Activated naive CD8-positive, alpha-beta T cell treated with anti-CD3 and anti-CD28 coated beads for 36 hours (primary cell): ENCODE measurements at places on chromosomes 11 and 22.

- no peaks in the 10 kb centered on the region for H3K36me3 ChIP-seq
- peak; percentile 70 for DNase-seq
- H3K27ac ChIP-seq = peak within 1 kb of the TSS; percentile 81
- H3K4me1 ChIP-seq = peaks cover 10% of the 10 kb centered on the region
- H3K4me3 ChIP-seq = peak within 1 kb of the TSS; percentile 91
Measured at GRCh38 chr11:65181569-65182257, at the start of gene CAPN1. TSS of gene CAPN1 (plus strand) at chr11:65181928. CDS start at chr11:65182702, 774 bp downstream.

GRCh38 chr22:41487037-41487935, 18.4 kb downstream of the ACO2 start:
- DNase-seq = no peak
- H3K27ac ChIP-seq = no peak overlapping the region
- no peak overlapping the region for H3K4me3 ChIP-seq
- H3K4me1 ChIP-seq = peaks cover 27% of the 10 kb centered on the region
- H3K27me3 ChIP-seq = no peaks in the 10 kb centered on the region

DNA sequence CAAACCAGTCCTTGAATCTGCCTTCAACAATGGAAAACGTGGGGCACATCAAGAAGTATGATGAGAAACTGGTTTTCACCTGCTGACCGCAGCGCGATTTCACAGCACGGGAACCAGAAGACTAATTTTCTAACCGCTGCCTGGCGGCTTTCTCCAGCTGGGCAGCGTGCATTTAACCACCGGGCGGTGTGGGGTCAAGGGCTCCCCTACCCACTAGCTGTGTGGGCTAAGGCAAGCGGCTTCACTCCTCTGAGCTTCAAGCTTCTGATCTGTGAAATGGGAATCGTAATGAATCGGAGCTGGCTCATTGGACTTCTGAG, 4.2 kb downstream of the SHANK2 start:
- H3K36me3 ChIP-seq = no peaks in the 10 kb centered on the region
- no peak for DNase-seq
- H3K4me3 ChIP-seq = no peak overlapping the region
- peaks cover 41% of the 10 kb centered on the region for H3K27me3 ChIP-seq

DNA sequence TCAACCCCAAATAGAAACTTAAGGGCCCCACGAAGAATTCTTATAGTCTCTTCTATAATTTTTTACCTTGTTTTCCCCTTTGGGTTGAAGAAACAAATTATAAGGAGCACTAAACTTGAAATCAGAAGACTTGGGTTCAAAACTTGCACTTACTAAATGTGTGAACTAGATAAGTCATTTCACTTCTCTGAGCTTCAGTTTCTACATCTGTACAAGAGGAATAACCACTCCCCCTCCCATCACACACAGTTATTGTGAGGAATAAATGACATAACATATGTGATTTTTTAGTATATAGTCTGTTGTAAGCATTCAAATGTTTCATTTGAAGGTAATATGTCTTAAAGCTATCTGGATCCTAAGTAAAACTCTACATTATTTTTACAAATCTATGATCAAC, 78.8 kb downstream of the LIF start:
- DNase-seq = no peak
- H3K27ac ChIP-seq = peak overlapping the region; percentile 74
- peak overlapping the region; percentile 29 for H3K4me3 ChIP-seq
- H3K27me3 ChIP-seq = no peaks in the 10 kb centered on the region
- peaks cover 3% of the 10 kb centered on the region for H3K4me1 ChIP-seq

- H3K36me3 ChIP-seq = peaks cover 35% of the 10 kb centered on the region
- peaks cover 16% of the 10 kb centered on the region for H3K4me1 ChIP-seq
- no peak overlapping the region for H3K27ac ChIP-seq
- no peak for DNase-seq
- H3K4me3 ChIP-seq = no peak overlapping the region
Measured at GRCh38 chr11:107370390-107370789, 87.2 kb downstream of the CWF19L2 start.

- no peaks in the 10 kb centered on the region for H3K4me1 ChIP-seq
- no peak overlapping the region for H3K27ac ChIP-seq
- no peak for DNase-seq
- no peak overlapping the region for H3K4me3 ChIP-seq
- no peaks in the 10 kb centered on the region for H3K36me3 ChIP-seq
Measured at GRCh38 chr11:33172996-33173395, 11.7 kb upstream of the CSTF3 start.

- H3K4me3 ChIP-seq = no peak overlapping the region
- peaks cover 7% of the 10 kb centered on the region for H3K27me3 ChIP-seq
- no peak for DNase-seq
- no peaks in the 10 kb centered on the region for H3K4me1 ChIP-seq
Measured at GRCh38 chr11:66448523-66448922, 9.9 kb upstream of the MRPL11 start.

DNA sequence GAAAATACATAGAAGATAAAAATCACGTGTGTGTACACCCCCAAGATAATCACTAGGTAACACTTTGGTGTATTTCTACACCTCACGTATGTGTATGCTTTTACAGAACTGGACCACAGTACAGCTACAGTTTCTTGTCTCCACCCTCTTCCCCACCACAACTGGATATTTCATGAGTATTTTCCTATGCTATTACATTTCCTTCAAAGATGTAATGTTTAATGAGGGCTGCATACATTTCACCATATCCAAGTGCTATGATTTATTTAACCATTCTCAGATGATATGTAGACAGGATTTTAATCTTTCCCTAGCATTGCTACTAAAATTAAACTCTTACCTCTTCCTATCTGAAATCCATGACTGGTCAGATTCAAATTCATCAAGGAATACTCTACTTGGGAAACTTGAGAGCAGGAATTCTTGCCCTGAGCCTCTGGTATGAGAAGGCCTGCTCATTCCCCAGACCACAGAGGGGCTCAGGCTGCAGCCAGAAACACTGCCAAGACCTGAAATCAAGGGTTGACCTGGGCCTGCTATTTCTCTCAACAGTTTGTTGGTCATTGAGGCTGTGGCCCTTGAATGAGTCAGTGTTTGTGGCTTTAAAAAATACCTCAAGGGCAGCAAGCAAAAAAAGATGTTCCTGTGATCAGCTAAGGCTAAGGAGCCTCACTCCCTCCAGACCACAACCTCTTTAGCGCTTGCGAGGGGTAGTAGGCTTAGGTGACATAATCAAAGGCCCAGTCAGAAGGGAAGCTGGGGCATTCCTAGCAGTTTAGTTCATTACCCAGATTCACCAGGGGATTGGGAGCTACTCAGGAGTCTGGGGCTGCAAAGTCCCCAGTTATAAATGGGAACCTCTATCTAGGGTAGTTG, 55.5 kb downstream of the ABTB2 start:
- H3K27me3 ChIP-seq = no peaks in the 10 kb centered on the region
- DNase-seq = no peak
- H3K4me1 ChIP-seq = peaks cover 6% of the 10 kb centered on the region
- H3K27ac ChIP-seq = no peak overlapping the region
- H3K4me3 ChIP-seq = no peak overlapping the region

- no peaks in the 10 kb centered on the region for H3K36me3 ChIP-seq
- H3K4me3 ChIP-seq = no peak overlapping the region
- H3K27me3 ChIP-seq = no peaks in the 10 kb centered on the region
Measured at GRCh38 chr11:100892886-100893285, 205.8 kb downstream of the ARHGAP42 start.

DNA sequence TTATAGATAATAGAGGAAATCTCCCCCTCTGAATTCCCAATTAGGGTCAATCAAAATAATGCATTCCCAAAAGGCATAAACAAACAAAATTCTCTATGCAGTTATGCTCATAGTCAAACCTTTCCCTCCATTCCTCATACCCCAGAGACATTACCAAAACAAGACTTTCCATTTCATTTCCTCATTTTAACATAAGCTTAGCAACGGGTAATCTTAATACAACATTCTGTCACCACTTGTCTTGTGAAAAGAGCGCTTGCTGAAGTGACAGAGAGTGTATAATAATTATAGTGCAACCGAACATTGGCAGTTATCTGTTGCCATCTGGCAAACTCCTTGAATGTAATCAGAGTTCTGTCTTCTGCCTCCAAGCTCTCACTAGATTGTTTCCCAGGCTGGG, 1.2 kb upstream of the SLN start:
- H3K4me3 ChIP-seq = no peak overlapping the region
- no peak overlapping the region for H3K27ac ChIP-seq

DNA sequence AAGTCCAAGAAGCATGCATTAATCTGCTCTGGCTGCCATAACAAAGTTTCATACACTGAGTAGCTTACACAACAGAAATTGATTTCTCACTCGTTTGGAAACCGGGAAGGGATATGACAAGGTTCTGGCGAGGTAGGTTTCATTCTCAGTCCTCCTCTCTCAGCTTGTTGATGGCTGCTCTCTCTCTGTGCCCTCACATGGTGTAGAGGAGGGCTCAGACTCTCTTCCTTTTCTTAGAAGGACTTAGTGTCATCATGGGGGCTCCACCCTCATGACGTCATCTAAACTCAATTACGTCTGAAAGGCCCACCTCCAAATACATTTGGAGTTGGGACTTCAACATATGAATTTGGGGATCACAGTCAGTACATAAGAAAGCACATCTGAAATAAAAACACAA, 18.6 kb downstream of the GLYATL1 start:
- H3K36me3 ChIP-seq = no peaks in the 10 kb centered on the region
- no peak for DNase-seq
- no peaks in the 10 kb centered on the region for H3K27me3 ChIP-seq
- H3K27ac ChIP-seq = no peak overlapping the region
- peaks cover 4% of the 10 kb centered on the region for H3K4me1 ChIP-seq

GRCh38 chr11:110095554-110095953, 2.4 kb downstream of the ZC3H12C start:
- H3K4me1 ChIP-seq = peaks cover 10% of the 10 kb centered on the region
- peaks cover 52% of the 10 kb centered on the region for H3K27me3 ChIP-seq
- H3K4me3 ChIP-seq = no peak overlapping the region
- no peak overlapping the region for H3K27ac ChIP-seq
- no peaks in the 10 kb centered on the region for H3K36me3 ChIP-seq
- no peak for DNase-seq

GRCh38 chr11:88491674-88492073, 154.1 kb upstream of the CTSC start:
- no peaks in the 10 kb centered on the region for H3K36me3 ChIP-seq
- H3K27ac ChIP-seq = no peak overlapping the region
- no peaks in the 10 kb centered on the region for H3K27me3 ChIP-seq
- DNase-seq = no peak

GRCh38 chr11:8375460-8375859, 111.8 kb upstream of the LMO1 start:
- H3K27me3 ChIP-seq = peaks cover 5% of the 10 kb centered on the region
- no peaks in the 10 kb centered on the region for H3K4me1 ChIP-seq
- H3K36me3 ChIP-seq = no peaks in the 10 kb centered on the region
- no peak overlapping the region for H3K4me3 ChIP-seq
- DNase-seq = no peak
- H3K27ac ChIP-seq = no peak overlapping the region

GRCh38 chr11:24389575-24389974, 107.3 kb upstream of the LUZP2 start:
- no peak overlapping the region for H3K4me3 ChIP-seq
- no peaks in the 10 kb centered on the region for H3K4me1 ChIP-seq
- H3K36me3 ChIP-seq = no peaks in the 10 kb centered on the region
- no peak for DNase-seq
- H3K27me3 ChIP-seq = no peaks in the 10 kb centered on the region
- no peak overlapping the region for H3K27ac ChIP-seq

- H3K36me3 ChIP-seq = no peaks in the 10 kb centered on the region
- H3K4me3 ChIP-seq = no peak overlapping the region
- no peaks in the 10 kb centered on the region for H3K27me3 ChIP-seq
- peak overlapping the region; percentile 5 for H3K27ac ChIP-seq
- DNase-seq = no peak
Measured at GRCh38 chr22:45294030-45294429, 9.3 kb downstream of the UPK3A start.

- H3K36me3 ChIP-seq = no peaks in the 10 kb centered on the region
- no peak within 1 kb of the TSS for H3K27ac ChIP-seq
- H3K27me3 ChIP-seq = no peaks in the 10 kb centered on the region
Measured at GRCh38 chr11:1036303-1036923, at the start of gene MUC6. TSS of gene MUC6 (minus strand) at chr11:1036718. CDS start at chr11:1036655, 63 bp downstream.

DNA sequence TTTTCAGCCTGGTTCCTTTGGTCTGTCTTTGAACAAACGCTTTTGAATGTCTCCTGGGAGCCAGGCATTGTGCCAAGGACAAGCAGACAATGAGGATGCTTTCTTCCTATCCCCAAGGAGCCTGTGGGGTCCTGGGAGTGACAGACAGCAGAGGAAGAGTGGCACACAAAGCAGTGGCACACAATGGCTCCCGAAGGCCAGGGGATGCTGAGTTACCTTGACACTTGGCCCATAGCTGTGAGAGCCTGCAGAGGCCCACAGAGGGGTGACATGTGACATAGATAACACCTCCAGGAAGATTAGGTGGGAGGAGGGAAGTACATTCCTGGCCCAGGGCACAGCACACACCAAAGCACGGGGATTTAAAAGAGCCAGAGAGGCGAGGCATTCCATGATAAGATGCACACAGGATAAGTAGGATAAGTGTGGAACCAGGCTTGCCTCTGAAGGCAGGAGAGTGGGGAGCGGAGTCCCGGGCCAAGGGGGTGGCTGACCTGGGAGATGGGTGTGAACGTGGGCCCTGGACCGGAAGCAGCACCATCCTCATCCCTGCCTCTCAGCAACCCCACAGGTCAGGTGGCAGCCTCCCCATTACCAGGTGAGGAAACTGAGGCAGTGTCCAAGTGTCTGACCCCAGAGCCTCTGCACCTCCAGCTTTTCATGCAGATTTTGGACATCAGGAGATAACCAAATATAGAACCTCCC, 6.3 kb downstream of the UPB1 start:
- peaks cover 6% of the 10 kb centered on the region for H3K27me3 ChIP-seq
- no peaks in the 10 kb centered on the region for H3K36me3 ChIP-seq
- H3K4me3 ChIP-seq = no peak overlapping the region
- H3K4me1 ChIP-seq = peaks cover 15% of the 10 kb centered on the region

- no peaks in the 10 kb centered on the region for H3K4me1 ChIP-seq
- H3K27me3 ChIP-seq = peaks cover 7% of the 10 kb centered on the region
- no peak for DNase-seq
- no peaks in the 10 kb centered on the region for H3K36me3 ChIP-seq
- H3K27ac ChIP-seq = no peak overlapping the region
- H3K4me3 ChIP-seq = no peak overlapping the region
Measured at GRCh38 chr11:72598906-72599305, 75.3 kb downstream of the PDE2A start.

DNA sequence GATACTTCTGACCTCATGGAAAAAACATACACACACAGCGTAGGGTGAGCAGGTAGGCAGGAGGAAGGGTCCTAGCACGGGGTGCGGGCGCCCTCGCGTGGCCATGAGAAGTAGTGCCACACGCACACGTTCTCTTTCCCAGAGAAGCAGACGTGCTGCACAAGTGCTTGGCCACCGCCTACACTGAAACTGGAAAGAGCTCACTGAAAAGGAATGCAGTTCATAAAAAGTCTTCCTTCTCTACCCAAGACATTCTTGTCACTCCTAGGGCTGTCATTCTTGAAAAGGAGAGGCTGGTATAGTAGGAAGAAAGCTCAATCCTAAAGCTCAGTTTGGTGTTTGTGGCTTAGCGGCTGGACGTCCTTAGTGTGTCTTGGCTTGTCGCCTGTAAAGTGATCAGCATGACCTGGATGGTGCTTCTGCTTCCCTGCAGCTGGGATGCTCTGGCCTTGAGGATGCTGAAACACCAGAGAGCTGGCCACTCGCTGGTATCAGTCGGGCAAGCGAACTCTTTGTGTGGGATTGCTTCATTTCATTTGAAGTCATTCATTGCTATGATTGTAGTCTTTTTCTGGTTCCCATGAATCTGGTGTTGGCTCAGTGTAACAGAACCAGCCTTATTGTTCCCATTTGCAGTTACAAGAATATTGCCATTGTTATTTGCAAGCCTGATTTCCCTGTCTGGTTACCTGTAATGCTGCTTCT, 303.8 kb downstream of the NTM start:
- no peaks in the 10 kb centered on the region for H3K36me3 ChIP-seq
- H3K4me1 ChIP-seq = peaks cover 3% of the 10 kb centered on the region
- no peak overlapping the region for H3K27ac ChIP-seq
